ENCODE measurements at places on chromosomes 16 and 17.

- DNase-seq = no peak
These were observed 500.1 kb downstream of the MAF start for GRCh38 chr16:79100447-79100846.

DNA sequence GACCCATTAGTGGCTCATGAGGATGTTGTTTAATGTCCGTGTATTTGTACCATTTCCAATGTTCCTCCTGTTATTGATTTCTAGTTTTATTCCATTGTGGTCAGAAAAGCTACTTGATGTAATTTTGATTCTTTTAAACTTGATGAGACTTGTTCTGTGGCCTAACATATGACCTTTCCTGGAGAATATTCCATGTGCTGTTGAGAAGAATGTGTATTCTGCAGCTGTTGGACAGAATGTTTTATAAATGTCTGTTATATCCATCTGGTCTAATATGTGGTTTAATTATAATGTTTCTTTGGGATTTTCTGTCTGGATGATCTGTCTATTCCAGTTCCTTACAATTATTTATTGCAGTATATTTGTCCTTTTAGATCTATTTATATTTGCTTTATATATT lies 2.9 kb upstream of the ABCA10 start:
- DNase-seq = no peak

DNA sequence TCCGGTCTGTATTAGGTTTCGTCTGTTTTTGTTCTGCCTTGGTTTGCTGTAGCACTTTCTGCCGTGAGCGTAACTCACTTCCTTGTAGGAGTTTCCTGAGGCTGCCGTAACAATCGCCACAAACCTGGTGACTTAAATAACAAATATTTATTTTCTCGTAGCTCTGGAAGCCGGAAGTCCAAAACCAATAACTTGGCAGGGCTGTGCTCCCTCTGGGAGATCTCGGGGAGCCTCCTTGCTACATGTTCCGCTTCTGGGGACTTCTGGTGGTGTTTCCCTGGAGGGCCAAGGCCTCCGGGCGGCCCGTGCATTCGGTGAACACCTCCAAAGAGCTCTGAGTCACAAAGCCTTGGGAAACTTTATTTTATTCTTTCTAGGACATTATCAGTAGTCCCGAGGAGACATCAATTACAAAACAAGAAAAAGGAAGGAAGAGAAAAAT lies 6.8 kb upstream of the WDR45B start:
- no peak for DNase-seq

DNA sequence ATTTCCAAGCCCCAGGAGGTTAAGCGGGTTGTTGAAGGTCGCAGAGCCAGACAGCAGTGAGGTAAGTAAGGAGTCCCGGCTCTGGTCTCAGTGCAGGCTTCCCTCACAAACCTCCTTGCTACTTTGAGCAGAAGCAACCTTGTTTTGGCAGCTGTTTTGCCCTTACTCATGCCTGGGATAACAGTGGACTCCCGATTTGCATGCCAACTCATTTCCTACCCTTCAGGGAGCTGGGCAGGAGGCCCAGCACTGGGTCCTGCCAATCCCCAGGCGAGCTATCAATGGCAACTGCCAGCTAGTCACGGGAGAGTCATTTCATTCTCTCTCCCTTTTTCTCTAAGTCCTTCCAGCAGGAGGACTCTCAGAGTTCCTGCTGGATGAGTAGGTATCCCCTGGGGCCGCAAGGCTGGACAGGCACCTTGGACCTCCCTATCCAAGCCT lies 72.0 kb upstream of the KSR1 start:
- no peak for DNase-seq

DNA sequence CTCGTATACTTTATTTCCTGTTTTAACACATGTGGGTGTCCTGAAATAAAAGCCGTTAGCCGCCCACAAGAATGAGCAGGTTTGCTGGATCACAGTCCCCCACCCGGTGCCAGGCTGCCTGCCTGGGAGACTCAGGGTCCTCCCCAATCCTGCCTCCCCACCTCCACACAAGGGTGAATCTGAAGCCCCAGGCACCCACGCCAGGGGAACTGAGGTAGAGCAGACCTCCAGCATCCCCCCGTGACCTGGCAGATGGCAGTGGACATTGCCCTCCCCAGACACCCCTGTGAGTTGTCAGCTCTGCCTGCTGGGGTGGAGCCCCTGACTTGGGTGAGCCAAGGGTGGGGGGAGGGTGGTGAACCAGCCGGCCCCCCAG lies 114.8 kb downstream of the METRNL start:
- no peak for DNase-seq

DNA sequence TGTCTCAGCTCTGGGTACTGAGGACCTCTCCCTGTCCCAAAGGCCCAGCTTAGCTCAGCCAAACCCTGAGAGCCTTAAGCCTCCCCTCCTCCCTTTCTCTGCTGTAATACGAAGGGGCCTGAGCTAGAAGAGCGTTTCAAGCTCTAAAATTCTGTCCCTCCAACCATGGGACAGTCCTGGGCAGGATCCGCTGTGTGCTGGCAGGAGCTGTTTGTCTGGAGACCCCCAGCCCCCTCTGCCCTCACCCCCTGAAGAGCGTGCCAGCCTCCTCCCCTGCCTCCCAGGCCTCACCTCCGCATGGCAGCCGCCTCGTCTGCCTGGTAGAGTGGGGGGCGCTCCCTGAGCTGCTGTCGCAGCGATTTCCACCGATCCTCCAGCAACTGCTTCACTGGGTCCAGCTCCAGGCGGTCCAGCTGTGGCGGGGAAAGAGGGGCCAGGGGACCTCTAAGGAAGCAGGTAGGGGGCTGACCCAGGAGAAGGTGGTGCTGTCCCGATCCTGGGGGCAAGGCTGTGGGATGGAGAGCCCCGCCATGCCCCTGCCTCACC lies 14.7 kb downstream of the UBALD2 start:
- DNase-seq = no peak

Data from activated T-cell treated with anti-CD3 and anti-CD28 coated beads for 24 hours (primary cell).